T-cell (primary cell): ENCODE measurements at places on chromosomes 6 and 20. TPM values are rescaled to one million over a fixed set of nuclear protein-coding genes. Genes with fewer than 3 reads are reported as not detected.

Gene LGSN
- total RNA-seq = 0.23 TPM

Gene RIMS4
- total RNA-seq = not detected

Gene SLPI
- total RNA-seq = 1.2 TPM

Gene ZKSCAN3
- total RNA-seq = 11.9 TPM

Gene PGC
- total RNA-seq = 0.86 TPM

Gene RIN2
- 0.26 TPM for total RNA-seq

Gene TCF15
- not detected for total RNA-seq

Gene TP53TG5
- 0.23 TPM for total RNA-seq

Gene ZSCAN23
- 3.5 TPM for total RNA-seq

Gene AVP
- total RNA-seq = 0.44 TPM

Gene UNC93A
- not detected for total RNA-seq

Gene PMEPA1
- 30.4 TPM for total RNA-seq

Gene LY86
- 2.5 TPM for total RNA-seq

Gene HTR1E
- total RNA-seq = not detected

Gene TTLL9
- not detected for total RNA-seq

Gene WRNIP1
- total RNA-seq = 46.1 TPM

Gene PRRT1
- 1.7 TPM for total RNA-seq

Gene MICA
- 14.1 TPM for total RNA-seq

Gene FITM2
- total RNA-seq = 6.2 TPM

Gene DLL1
- total RNA-seq = 4.7 TPM

Gene OR10C1
- not detected for total RNA-seq

Gene OR2H2
- total RNA-seq = not detected

Gene DDO
- not detected for total RNA-seq

Gene PTGIS
- not detected for total RNA-seq

Gene PXDC1
- total RNA-seq = 1.2 TPM

Gene PACSIN1
- total RNA-seq = 2.8 TPM

Gene EEF1E1
- 11.7 TPM for total RNA-seq

Gene BTN1A1
- total RNA-seq = not detected

Gene HS3ST5
- total RNA-seq = not detected

Gene OPN5
- not detected for total RNA-seq
